Mesendoderm (in vitro differentiated cells): ENCODE measurements at places on chromosomes 2 and 18.

DNA sequence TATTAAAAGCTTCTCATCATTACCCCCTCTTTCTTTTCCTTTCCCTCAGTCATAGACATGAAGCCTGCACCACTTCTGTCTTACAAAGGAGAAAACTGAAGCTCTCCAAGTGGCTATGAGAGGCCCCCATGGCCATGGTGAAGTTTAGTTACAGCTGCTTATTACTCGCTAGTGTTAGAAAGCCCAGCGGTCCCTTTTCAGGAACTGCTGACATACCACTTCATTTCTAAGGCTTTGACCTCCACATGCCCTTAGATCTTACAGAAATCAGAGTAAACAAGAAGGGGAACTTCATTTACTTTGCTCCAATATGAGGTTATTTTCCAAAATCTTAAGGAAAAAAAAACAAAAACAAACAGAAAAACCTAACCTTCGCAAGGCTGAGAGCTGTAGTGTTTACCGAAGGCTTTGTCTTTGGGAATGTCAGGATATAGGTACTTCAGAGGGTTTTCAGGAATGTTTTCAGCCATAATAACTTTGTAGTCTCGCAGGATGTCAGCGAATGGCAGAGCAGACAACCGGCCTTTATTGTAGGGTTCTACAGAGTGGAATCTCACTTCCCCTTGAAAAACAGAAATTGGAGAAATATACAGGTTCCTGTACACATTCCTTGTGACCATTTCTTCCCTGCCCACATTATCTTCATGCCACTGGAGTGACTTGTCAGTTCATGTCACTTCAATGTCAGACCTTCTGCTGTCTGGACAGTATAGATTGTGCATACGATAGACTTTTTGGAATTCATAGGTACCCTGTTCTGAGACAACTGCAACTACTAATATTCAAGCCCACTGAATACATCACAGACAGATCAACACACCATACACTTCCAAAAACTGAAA is 18.8 kb upstream of the STAT1 start:
- DNase-seq: no peak

DNA sequence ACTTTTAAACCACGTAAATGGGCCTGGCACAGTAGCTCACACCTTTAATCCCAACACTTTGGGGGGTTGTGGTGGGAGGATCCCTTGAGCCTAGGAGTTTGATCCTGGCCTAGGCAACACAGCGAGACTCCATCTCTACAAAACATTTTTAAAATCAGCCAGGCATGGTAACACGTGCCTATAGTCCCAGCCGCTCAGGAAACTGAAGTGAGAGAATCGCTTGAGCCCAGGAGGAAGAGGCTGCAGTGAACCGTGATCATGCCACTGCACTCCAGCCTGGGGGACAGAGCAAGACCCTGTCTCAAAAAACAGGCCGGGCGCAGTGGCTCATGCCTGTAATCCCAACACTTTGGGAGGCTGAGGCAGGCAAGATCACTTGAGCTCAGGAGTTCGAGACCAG is 12.2 kb downstream of the ROCK1 start:
- no peak for DNase-seq

DNA sequence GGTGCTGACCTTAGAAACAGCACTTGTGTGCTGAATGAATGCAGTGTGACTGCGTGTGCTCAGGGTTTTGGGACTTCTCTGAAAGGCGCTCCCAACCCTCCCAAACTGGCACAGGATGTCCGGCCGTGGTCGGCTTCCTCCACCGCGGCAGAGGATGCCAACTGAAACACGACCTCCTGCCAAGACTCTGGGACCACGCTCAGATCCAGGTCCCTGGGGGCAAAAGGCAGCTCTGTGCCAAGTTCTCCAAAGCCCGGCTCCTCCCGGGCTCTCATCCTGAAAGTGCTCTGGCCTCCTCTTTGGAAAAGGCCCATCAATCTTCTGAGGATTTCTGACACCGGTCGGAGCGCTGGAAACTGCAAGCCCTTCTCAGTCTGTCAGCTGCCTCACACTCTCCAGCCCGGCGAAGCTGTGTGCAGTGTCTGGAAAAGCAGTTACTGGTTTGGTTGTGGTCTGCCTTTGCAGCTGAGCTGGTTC is 32.3 kb upstream of the ZBTB7C start:
- no peak for DNase-seq

DNA sequence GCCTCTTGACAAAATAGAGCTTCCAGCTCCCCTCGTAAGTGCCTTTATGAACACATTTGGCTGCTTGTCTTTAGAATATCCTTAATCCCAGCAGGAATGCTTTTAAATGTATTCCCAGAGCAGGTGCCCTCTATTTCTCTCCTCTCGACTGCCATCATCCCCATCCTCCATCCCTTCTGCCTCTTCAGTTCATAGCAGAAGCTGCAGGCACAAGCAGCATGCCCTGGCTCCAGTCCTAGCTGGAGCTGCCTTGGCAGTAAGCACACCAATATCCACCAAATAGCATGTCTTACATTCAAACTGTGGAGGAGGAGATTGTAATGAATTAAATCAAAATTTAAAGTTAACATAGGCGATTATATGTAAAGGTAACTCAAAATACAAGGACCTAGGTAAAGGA is 891.3 kb upstream of the SLC39A10 start:
- no peak for DNase-seq

DNA sequence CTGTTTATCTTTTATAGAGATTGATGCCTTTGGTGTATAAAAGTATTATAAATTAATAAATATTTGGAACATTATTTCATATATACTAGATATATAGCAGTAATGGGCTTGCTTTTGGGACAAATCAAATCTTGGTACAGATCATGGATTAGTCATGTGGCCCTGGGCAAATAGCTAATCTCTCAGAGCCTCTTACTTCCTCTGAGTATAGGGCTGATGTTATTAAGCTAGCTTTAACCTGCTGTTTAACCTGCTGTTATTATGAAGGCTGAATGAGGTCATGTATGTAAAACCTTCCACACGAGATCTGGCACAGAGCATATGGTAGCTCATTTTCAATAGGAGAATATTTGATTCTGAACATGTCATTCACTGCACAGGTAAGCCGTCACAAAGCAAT is 5.7 kb downstream of the ITGB6 start:
- no peak for DNase-seq

DNA sequence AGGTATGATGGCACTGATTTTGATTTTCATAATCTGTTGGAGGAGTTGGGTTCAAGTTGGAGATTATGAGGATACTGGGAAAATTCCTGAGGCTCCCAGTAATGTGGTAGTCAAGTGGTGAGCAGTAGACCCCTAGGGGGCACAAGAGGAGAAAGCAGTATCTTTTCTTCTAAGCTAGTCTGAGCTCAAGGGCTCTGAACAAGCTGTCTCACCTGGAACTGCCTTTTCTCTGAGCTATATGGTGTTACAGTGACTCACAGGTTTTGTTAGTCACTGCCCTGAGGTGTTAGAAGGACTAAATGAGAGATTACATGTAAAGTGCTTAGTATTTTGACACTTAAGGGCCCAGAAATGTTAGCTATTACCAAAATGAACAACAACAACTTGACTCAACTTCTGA is 42.2 kb downstream of the CD302 start:
- peak; percentile 95 for DNase-seq

DNA sequence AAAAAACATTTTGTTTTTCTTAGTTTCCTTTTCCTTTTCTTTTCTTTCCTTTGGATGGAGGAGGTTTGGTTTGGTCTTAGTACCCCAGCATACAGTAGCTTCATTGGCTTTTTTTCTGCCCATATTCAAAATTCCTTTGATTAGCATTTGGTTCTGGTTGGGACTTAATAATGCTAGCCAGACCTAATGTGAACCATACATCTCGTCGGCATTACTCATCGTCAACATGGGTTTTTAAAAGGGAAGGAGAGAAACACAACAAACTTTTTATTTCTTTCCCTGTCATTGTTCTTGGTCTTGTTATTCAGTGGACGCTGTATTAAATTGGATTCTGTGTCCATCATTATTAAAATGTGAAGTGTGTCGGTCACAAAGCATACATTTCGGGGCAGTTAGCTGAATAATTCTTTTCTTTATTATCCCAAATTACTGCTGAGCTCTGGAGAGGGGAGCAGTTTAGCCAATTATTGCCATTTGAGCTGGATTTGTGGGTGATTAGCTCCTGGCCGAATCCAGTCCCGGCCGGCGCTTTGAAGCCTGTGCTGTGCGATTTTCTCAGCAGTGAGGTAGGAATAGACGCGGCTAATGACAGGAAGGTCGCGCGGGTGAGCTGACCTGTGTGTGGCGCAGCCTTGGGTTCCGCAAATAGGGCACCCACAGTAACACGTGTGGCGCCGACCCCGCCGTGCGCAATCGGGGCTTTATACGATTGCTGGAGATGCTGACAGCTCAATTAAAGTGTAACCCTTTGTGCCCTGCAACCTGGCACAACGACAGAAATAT is 303.3 kb downstream of the GBX2 start:
- DNase-seq: no peak

GRCh38 chr2:34848691-34849090 is 1249.6 kb upstream of the FAM98A start:
- DNase-seq: no peak

- peak; percentile 90 for DNase-seq
Measured at GRCh38 chr2:97868986-97869721, 126.6 kb downstream of the TMEM131 start.

DNA sequence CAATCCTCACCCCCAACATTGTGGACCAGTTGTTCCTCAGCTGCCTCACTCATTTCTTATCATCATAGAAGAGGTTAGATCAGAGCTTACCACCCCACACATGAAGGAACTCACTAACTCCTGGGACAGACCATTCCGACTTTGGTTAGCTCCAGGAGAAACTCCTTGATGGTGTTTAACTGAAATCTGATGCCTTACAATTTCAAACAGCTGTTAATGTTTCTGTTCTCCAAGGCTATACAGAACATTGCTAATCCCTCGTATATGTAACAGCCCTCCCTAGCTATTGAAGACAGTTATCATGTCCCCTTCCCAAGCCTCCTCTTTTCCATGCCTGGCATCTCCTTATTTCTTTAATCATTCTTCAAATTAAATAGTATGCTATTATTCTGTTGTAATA is 14.8 kb downstream of the ERBB4 start:
- DNase-seq: no peak

GRCh38 chr2:236551471-236552211 is 18.0 kb upstream of the ACKR3 start:
- no peak for DNase-seq

DNA sequence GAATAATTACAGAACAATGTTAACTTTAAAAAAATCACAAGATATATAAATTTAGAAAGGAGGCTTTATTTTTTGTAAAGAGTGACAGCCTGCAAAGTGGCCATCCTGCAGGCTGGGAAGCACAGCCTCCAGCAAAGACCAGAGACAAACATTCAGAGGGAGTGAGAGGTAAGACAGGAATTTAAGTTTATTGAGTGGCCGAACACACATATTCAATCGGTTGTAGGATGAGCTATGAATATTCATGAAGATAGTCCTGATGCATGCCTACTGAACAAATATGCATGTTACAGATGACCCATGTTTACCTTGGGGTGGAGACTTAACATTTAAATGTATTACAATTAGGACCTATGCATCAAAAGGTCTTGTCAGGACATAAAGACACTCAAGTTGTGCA is 33.4 kb upstream of the HNRNPA3 start:
- peak; percentile 43 for DNase-seq

GRCh38 chr18:27778441-27778840 is 398.5 kb downstream of the CDH2 start:
- peak; percentile 42 for DNase-seq
